ENCODE measurements at places on chromosomes 12 and 14.

DNA sequence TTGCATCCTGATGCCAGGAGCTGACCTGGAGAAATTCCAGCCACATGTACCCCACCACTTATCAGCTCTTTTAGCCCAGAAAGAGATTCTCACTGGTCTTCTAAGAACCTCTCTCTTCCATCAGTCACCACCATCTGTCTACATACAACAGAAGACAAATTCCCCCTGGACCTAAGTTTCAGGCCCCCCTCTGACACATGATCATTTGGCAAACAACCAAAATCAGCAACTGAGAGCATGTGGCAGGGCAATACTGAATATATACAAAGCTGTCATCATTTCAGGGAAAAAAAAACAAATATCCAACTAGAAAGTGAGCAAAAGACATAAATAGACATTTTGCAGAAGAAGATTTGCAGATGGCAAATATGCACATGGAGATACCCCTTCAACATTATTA lies 180.2 kb downstream of the FOXN3 start:
- DNase-seq = no peak

DNA sequence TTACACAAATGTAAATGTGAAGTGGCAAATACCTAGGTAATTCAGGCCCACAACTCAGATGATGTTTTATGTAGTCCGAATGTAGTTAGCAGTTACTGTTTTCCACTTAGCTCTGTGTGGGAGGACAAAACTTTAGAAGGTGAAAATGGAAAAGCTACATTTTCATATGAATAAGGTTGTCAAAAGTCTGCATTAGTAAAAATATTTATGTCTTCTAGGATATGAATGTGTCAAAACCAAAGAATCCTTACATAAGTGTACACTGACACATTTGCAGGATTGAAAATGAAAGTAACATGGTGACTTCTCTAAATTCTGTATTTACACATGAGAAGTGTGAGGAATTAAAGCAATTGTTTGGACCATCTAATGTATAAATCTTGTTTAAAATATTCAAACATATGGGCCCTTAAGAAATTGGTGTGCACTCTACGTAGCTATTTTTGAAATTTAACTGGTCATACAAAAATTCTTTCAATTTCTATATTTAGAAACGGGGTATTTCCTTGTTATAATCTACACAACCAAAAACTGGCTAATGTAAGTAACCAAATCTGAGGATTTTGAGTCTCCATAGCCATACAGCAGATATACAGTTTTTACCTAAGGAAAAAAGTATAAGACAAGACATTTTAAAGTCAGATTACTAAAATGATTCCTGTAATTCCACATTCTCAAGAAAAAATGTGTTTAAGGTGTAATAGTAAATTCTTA lies 5.4 kb downstream of the CDKN1B start:
- no peak for DNase-seq

DNA sequence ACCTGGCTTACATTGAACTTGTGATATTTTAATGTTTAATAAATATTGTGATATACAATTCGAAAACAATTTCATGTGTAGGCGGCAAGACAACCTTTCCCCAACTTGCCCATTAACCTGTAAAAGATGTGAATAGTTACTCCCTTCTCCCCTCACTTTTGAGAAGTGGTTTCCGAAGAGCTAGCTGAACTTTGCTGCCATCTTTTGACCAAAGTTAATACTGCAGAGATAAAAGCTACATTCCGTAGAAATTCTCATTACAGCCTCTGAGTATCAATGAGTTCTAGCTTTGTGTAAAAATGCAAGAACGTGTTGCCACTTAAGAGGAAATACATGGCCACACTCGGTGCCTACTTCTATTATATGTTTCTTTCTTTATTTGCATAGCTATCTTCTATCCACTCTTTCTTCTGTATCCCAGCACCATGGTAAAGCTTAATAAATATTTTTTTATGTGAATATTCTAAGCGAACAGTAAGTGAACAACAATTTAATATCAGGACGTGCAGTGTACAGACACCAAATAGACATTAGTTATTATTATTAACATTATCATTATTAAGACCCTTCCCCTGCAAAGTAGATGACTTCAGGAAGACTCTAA lies 105.1 kb upstream of the TMEM260 start:
- no peak for DNase-seq

GRCh38 chr12:10310926-10311720 lies 3.5 kb downstream of the KLRD1 start:
- DNase-seq = no peak

DNA sequence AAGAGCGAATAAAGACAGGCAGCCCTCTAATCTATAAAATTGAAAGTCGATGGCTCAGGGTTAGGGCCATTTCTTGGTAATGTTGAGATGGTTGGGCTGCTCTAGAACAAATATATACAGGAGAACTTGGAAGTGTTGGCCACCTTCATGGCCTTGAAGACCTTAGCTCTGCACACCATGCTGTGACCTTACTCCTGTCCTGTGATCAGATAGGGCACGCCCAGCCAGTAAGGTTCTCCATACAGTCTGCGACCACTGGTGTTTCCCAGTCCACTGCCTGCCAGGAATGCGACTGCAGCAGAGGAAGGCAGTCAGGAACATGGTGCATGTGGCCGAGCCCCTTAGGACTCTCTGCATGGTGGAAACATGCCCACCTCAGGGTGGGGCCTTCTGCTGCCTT lies 73.2 kb upstream of the PSMA6 start:
- DNase-seq = no peak

DNA sequence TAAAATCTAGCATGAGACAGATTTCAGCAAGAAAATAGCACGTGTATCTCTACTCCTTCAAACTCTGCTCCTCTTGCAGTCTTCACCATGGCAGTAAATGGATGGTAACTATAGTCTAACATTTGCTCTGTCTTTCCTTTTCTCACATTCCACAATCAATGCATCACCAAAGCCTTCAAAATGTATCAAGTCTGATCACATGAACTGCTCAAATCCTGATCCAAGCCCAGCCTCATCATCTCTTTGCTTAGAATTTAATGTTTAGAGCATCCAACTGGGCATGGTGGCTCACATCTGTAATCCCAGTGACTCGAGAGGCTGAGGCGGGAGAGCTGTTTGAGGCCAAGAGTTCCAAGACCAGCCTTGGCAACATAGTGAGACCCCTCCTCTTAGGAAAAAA lies 45.9 kb downstream of the CDK17 start:
- no peak for DNase-seq

- DNase-seq = peak; percentile 45
Observed at GRCh38 chr14:76784881-76785280, 23.6 kb downstream of the VASH1 start.

GRCh38 chr14:71403656-71404055 lies 496.4 kb downstream of the PCNX1 start:
- DNase-seq = no peak

GRCh38 chr12:132194056-132194455 lies 49.8 kb downstream of the NOC4L start:
- no peak for DNase-seq

DNA sequence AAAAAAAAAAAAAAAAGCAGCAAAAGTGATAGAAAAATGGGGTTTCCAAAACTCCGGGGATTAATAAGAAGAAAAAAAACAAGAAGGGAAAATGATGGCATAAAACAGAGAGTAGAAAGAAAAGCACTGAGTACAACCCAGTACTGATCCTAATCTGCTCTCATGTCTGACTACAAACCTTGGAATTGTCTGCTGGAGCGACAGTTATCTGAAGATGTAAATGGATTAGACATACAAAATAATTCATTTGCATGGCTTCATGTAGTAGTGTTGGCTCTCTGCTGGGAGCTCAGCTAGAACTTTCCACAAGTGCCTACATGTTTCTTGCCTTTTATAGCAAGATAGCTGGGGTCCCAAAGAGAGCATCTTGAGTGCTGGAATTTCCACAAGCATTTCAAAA lies 34.2 kb downstream of the ZCRB1 start:
- no peak for DNase-seq

DNA sequence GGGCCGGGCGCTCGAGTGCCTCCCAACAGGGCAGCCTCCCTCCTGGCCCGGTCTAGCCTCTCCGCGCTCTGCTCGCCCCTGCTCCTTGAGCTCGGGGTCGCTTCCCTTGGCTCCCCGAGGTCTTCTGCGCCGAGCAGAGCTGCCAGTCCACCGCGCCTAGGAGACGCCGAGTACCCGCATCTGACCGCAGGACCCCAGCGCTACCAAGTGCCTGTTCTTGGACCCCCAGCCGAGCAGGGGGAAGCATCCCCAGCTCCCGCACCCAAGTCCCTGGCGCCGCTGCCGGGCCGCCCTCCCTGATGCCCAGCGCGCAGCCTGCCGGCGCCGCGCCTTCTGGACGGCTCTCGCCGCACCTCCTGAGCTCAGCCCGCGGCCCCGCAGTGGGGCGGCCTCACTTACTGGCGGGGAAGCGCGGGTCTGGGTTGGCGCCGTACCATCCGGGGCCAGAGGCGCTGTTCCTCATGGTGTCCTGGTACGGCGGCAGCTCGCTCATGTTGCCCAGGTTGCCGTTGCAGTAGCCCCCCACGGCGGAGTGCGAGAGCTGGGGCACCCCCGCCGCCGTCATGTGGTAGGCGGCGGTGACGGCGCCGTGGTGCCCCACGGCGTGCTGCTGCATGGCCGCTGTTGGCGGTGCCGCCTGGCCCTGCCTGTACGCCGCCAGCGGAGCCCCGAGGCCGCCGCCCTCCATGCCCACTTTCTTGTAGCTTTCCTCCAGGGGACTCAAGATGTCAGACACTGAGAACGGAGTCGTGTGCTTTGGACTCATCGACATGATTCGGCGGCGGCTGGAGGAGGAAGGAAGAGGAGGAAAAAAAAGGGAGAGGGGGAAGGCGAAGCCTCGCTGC lies 1.2 kb downstream of the NKX2-1 start:
- no peak for DNase-seq

- DNase-seq = no peak
Observed at GRCh38 chr12:52249511-52250047, 16.5 kb downstream of the KRT7 start.

- DNase-seq = no peak
Observed at GRCh38 chr14:68961781-68962584, 17.1 kb downstream of the ACTN1 start.

- no peak for DNase-seq
Observed at GRCh38 chr14:85234156-85235025, 295.6 kb upstream of the FLRT2 start.

- DNase-seq = peak; percentile 83
Observed at GRCh38 chr14:92460916-92461579, 52.5 kb upstream of the RIN3 start.

- no peak for DNase-seq
Observed at GRCh38 chr12:89067421-89068187, 284.7 kb downstream of the DUSP6 start.

GRCh38 chr12:82708061-82708879 lies 21.6 kb downstream of the TMTC2 start:
- no peak for DNase-seq

GRCh38 chr14:58243790-58244555 lies 670 bp upstream of the PSMA3 start:
- peak; percentile 37 for DNase-seq

GRCh38 chr14:58639842-58640484 lies 2.2 kb downstream of the DACT1 start:
- peak; percentile 24 for DNase-seq

GRCh38 chr12:12705838-12706520 lies 10.0 kb upstream of the GPR19 start:
- peak; percentile 85 for DNase-seq

- DNase-seq = no peak
Observed at GRCh38 chr12:48265777-48266176, 62.7 kb upstream of the OR10AD1 start.

DNA sequence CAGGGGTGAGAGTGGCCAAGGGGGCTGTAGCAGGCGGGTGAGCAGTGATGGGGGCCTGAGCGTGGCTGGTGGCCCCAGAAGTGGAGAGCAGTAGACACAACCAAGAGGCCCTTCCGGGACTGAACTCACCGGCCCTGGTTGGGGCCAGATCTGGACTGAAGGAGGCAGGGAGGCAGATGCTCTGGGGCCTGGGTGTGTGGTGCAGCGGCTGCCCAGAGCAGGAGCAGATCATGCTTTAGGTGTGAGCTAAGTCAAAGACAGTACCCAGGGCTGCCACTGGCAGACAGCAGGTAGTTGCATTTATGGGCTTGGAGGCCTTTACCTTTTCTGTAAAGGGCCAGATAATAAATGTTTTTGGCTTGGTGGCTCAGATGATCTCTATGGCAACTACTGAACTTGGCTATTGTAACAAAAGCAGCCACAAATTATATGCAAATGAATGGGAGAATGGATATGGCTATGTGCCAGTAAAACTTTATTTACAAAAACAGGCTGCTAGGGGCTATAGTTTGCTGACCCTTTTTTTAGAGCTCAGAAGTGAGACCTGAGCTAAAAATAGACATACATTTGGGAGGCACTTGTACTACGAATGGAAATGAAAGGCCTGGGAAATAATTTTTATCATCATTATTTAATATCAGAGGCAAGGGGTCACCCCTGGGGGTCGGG lies 25.6 kb downstream of the SETD1B start:
- DNase-seq = no peak

GRCh38 chr12:65662590-65662989 lies 161.7 kb upstream of the HMGA2 start:
- DNase-seq = no peak

- DNase-seq = no peak
Observed at GRCh38 chr14:37150414-37150813, 22.0 kb downstream of the SLC25A21 start.

DNA sequence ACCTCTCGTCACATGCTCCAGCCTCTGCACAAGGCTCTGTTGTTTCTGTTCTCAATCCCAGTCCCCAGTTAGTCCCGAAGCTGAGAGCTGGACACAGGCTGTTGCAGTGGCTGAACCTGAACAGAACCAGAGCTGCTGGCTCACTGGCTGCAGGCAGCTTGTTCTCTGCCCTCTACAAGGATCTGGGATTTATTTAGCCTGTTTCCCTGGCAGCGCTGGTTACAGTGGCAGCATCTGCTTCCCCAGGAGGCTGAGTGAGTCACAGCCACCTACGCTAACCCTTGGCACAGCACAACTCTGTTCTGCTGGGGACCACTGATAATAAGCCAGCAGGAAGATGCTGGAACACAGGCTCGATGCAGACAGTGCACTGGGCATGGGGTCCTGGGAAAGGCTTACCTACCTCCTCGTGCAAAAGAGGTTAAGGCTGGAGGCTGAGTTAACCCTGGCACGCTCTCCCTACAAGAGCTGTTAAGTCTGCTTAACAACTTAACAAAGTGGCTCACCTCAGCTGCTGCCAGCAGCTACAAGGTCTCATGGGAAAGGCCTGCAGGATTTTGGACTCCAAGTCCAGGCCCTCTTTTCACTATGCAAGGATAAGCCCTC lies 299.6 kb downstream of the PCNX1 start:
- DNase-seq = peak; percentile 72

- DNase-seq = no peak
Observed at GRCh38 chr14:96125536-96125935, 79.1 kb upstream of the BDKRB2 start.

DNA sequence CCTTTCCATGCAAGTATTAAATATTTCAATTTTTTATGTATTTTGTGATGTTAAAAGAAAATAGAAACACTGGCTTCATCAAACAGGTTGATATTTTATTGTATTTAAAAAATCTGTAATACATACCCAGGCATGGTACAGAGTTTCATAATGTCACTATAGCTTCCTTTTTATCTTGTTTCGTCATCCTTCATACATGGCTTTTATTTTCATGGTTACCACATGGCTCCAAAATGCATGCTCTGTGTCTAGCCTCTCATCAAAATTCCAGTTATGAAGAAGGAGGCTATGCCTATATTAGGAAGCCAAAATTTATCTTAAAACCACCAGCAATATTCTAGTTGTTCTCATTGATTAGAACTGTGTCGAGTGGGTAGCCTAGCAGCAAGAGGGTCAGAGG lies 464.8 kb downstream of the BTG1 start:
- no peak for DNase-seq

- DNase-seq = no peak
Observed at GRCh38 chr14:102213984-102214658, 74.4 kb downstream of the WDR20 start.
